ENCODE measurements at places on chromosomes 13 and 19.

GRCh38 chr19:18415178-18415867, 3.9 kb upstream of the SSBP4 start:
- DNase-seq, result no peak

DNA sequence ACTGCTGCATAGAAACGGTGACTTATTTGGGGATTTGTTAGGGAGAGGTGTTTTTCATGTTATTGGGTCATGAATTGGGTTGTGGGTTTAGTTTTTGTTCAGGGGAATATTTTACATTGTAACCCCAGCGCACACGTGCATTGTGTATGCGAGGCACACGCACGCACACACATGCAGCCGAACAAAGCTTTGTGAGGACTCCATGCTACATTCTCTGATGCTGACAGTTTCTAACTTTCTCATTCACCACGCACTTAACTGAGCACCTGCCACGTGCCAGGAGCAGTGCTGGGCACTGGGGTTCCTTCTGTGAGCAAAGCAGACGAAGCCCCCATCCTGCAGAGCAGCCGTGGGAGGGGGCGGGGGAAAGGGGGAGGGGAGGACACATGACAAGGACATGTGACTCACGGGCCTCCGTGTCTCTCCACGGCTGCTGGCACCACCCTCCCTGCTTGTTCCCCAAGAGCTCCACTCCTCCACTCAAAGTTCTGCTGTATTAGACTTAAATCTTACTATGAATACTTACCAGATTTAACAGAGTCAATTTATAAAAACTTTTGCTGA, 55.6 kb downstream of the SLC7A9 start:
- no peak for DNase-seq

GRCh38 chr13:79637133-79637763, 156.3 kb downstream of the NDFIP2 start:
- no peak for DNase-seq

DNA sequence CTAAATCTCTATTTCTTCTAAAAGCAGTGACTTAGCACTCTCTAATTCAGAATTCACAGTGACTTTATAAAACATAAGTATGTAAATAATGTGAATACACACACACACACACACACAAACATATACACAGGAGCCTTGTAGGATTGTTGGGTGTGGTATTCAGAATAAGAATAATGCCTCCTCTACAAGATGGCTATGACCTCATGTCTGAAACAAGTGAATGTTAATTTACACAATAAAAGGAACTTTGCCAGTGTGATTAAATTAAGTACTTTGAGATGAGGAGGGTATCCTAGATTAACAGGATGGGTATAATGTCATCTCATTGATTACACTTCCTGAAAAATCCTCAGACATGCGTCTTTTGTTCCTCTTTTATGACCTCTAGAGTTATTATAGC, 234.6 kb downstream of the SLITRK6 start:
- no peak for DNase-seq

- DNase-seq, result no peak
Measured at GRCh38 chr19:46402725-46403124, 10.6 kb downstream of the CCDC8 start.

DNA sequence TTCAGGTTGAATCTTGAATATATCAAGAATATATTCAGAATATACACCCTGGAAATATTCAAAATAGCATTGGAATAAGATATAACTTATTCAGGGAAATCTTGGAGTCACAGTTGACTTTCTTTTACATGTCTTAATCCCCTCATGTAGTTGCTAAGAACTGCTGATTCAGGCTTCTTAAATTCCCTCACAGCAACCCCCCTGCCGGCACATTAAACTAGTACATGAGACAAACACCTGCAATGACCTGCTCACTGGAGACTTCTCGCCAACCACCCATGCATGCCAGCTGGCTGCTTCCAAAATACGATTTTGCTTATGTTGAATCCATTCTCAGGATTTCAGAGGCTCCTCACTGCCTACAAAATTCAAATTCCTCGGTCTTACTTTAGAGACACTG, 997.1 kb downstream of the EFNB2 start:
- DNase-seq, result no peak

- no peak for DNase-seq
Measured at GRCh38 chr13:88125055-88125454, 453.9 kb downstream of the SLITRK5 start.

DNA sequence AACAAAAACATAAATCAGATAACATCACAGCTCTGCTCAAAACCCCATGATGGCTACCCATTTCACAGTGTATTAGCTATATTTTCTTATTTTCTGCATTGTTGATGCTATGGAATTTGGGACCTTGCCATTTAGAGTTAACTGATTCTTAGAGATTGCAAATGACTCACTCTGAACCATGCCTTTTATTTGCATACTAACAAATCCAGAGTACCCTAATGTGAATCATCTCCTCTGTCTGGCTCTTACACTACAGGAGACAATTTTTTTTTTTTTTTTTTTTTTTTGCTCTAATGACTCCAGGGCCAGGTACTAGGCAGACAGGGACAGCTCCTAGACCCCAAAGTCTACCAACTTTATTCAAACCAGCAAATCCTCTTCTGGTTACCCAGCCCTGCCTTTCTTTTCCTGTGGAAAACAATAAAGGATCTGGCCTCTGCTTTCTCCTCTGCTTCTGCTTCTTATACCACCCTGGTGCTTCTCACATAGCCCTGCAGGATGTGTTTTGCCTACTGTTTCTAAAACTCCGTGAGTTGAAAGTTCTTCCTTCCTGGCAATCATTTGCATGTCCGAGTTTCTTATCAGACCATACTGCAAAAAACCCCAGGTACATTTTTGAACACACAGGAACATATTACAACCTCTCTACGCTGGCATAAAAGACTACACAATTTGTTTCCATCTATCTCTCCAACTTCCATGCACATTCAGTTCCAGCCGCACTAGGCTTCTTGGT, 10.6 kb upstream of the ZNF460 start:
- DNase-seq, result no peak

DNA sequence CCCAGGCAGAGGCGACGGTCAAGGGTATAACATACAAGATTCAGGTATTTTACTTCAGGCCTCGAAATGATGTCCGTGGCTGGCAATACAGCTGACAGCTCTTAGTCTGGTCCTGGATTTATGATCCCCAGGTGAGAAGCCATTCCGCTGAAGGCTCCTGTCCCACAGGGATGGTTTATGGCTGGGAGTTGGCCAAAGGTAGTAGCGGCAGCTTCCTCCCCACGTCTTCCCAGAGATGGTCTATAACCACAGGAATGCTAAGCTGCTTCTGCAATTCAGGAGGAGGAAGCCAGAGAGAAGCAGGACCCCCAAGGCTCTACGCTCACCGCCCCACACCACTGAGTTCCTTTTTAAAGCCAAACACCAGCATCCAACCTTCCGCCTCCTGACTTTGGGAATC, 27.1 kb downstream of the OLFM2 start:
- DNase-seq, result no peak

DNA sequence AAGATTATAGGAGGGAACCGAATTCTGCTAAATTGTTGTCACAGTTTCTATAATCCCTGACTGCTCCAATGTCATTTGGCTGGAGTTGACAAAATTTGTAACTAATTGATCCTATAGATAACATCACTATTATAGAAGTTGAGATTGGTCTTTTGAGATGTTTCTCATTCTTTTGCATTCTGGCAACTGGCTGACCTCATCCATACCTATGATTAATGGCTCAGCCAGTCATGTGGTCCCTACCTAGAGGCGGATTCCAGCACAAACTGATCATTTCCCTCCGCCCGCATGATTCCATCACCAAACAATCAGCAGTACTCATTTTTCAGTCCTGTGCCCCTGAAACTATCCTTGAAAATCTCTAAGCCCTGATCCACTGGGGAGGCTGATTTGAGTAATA, 4.2 kb downstream of the PSG2 start:
- DNase-seq, result no peak

- DNase-seq, result no peak
Measured at GRCh38 chr13:30850204-30850866, 55.7 kb upstream of the MEDAG start.

DNA sequence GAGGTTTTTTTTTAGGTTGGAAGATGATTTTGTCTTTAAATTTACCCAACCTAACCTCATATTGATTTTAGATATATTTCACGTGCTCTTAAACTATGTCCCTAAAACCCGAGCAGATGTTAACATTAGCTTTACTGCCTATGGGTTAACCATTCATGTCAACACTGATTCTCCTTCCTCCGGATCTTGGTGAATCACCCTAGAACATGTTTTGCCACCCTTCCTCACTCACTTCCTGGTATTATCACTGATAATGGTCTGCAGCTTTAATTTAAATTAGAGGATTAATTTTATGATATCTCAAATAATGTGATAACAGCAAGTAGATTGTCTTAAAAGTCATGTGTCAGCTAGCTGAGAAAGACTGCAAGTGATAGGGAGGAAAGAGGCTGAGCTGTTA, 31.9 kb downstream of the HTR2A start:
- DNase-seq, result no peak

- DNase-seq, result no peak
Measured at GRCh38 chr19:4149518-4150288, 3.7 kb upstream of the CREB3L3 start.

- DNase-seq, result no peak
Measured at GRCh38 chr19:51861870-51862622, 25.7 kb downstream of the ZNF577 start.

GRCh38 chr19:12701596-12702282, 5.3 kb upstream of the FBXW9 start:
- no peak for DNase-seq

- DNase-seq, result no peak
Measured at GRCh38 chr13:92677571-92677970, 549.0 kb upstream of the GPC6 start.

DNA sequence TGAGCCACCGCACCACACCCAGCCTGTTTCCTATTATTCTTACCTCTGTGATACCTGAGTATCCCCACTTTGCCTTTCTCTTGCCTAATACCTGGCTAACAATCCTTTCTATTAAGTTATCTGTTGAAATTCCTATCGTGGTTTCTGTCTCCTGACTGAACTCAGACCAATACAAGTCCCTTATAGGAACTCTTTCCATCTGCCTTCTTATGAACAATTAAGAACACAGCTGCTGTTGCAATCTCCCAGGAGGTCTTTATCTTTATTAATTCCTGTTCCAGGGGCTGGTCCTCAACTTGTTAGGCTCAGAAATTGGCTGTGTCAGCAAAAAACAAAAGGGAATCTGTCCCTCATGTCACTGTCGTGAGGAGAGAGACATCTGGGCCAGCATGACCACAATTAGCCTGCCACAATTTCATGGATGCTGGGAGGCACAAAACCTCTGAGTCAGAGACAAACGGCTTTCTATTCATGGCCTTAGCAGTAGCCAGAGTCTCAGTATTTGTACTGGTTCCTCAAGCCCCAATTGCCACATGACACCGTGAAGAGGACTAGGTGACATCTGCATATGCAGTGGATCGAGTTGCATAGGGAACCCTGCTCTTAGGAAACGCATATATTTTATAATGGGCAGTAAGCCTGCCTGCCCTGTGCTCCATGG, 58.2 kb downstream of the NUFIP1 start:
- DNase-seq, result no peak

GRCh38 chr19:55519451-55520311, 17.3 kb downstream of the SBK2 start:
- DNase-seq, result no peak

GRCh38 chr19:3441089-3441985, 39.0 kb downstream of the SMIM24 start:
- no peak for DNase-seq

GRCh38 chr19:39352381-39353255, 10.4 kb downstream of the SAMD4B start:
- DNase-seq, result no peak

GRCh38 chr13:75897386-75897785, 261.3 kb downstream of the LMO7 start:
- no peak for DNase-seq

- DNase-seq, result no peak
Measured at GRCh38 chr13:73948848-73949529, 185.2 kb downstream of the KLF12 start.

- DNase-seq, result no peak
Measured at GRCh38 chr13:21894091-21894490, 223.2 kb downstream of the FGF9 start.

DNA sequence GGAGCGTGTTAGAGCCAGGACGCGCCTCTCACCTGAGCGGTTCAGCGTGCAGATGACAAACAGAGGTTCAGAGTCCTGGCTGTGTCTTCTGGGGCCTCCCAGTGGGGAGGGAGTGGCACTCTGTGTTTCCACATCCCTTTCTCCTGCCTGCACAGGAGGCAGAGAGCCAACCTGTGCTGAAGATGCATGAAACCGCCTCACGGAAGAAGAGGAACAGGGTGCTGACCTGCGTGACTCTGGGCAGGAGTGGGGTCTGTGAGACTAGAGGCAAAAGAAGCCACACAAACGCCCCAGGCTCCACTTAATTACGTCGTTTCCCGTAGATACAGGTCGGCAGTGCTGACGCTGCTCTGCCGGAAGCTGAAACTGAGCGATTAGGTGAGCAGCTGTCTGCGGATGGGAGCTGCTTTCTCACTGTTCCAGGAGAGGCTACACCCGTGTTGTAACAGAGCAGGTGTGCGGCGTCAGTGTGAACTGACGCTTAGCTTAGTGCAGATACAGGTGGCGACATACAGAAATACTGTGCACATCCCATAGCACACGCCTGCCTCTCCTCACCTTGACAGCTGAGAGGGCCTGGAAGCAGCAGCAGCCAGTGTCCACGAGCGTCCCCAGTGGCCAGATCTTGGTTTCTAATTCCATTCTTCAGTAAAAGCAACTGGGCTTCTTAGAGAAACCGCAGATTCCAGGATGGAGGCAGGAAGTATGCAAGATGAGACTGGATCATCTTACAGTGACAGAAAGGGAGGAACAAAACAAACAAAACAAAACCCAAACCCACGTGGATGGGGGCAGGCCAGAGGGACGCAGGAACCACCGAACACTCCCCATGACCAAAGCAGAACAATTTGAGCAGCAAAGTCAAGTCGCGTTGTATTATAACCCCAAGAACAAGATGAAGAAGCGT, 37.7 kb upstream of the MCF2L start:
- no peak for DNase-seq

- DNase-seq, result no peak
Measured at GRCh38 chr13:91609353-91609752, 210.9 kb downstream of the GPC5 start.

- no peak for DNase-seq
Measured at GRCh38 chr19:10116085-10116865, 3.4 kb downstream of the EIF3G start.

DNA sequence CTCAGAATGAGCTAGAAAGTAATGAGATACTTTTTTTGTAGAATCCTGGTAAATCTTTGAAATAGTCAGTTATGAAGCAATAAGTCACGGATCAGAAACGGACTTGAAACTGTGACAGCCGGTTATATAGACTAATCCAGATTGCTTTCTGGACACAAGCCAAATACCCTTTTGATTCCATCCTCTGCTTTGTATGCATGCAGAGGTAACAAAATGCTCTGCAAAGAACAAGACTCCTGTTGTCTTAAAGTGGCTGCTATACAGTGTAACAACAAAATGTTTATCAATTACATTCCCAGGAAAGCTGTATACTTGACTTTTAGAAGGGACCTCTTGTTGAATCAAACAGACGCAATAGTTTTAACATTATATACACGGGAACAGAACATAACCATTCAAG, 66.5 kb upstream of the STARD13 start:
- DNase-seq, result no peak
